ENCODE measurements at places on chromosomes 16 and 17.

DNA sequence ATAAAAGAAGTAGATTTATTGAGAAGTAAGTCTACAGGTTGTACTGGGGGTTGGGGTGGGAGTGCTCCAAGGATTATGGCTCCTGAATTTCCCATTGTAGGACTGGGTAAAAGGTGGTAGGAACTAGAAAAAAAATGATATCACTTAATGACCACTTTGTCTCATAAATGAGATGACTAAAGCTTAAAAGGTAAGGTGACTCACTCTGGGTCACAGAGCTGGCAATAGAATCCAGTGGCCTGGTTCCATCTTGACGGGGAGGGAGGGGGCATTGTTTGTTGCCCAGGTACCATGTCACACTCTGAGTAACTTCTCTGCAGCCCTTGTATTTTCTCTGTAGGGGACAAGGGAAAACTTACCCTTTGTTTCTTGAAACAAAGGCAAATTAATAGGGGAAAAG is 126.1 kb downstream of the PITPNC1 start:
- no peak for DNase-seq

DNA sequence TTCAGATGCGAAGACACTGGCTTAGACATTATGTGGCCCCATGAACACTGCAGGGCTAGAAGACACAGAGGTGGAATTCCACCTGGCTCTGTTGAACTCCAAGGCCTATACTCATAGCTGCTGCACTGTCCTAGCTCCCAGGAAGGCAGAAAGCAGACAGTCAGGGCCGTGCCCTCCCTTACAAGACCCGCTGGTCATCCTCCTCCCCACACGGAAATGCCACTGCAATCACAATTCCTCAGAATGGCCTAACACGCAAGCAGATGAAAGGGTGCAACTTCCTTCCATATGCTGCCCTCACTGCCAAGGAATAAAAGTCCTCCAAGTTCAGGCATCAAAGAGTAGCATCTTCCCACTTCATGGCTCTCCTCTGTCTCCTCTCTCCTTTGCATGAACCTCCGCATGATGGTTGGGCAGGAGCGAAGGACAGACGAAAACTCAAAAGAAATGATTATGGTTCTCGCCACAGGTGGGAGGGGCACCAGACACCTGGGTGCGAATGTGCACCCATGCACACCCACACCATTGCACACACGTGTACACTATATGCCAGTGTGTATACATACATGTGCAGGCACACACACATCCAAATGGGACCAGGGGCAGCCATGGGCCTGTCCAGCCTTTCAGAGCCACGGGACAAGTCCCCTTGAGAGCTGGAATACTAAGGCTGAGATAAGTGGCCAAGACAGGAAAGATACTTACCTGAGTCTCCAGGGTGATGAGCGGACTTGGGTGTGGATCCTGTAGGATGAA is 113.3 kb downstream of the XYLT1 start:
- DNase-seq: no peak

- no peak for DNase-seq
Observed at GRCh38 chr16:3514621-3515020, 13.8 kb downstream of the CLUAP1 start.

DNA sequence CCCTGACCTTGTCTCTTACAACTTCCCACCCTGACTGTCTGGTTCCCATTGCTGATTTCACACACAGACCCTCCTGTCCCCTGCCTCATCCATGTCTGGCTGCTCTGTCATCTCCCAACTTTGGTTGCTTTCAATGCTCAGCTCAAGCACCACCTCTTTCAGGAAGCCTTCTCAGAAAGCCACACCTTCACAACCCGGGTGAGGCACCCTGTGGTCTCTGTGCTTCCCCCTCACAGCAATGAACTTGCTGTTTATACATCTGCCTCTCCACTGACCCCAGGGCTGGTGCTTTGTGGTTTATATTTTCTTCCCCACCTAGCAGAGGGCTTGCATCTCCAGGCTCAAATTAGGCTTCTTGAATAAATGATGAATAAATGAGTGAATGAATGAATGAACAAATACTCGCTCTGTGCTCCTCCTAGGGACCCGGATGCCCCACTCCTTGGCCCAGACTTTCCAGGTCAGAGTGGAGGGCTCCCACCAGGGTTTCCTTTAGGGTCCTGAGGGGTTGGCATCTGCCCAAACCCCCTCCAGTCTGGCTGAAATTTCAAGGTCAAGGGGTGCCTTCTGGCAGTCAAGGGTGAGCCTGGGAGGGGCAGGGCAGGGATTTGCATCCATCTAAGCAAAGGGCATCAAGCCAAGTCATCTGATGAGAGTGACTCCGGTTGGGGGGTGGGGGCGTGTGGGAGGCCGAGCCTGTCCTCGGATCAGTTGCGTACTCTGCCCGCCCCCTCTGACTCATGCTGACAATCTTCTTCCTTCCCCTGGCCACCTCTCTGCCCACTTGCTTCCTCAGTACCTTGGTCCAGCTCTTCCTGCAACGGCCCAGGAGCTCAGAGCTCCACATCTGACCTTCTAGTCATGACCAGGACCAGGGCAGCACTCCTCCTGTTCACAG is at the start of gene ITGAX:
TSS of gene ITGAX (plus strand) at position 783 of the 898 bp plus-strand sequence. CDS start at position 862, 79 bp downstream.
- peak; percentile 30 for DNase-seq

DNA sequence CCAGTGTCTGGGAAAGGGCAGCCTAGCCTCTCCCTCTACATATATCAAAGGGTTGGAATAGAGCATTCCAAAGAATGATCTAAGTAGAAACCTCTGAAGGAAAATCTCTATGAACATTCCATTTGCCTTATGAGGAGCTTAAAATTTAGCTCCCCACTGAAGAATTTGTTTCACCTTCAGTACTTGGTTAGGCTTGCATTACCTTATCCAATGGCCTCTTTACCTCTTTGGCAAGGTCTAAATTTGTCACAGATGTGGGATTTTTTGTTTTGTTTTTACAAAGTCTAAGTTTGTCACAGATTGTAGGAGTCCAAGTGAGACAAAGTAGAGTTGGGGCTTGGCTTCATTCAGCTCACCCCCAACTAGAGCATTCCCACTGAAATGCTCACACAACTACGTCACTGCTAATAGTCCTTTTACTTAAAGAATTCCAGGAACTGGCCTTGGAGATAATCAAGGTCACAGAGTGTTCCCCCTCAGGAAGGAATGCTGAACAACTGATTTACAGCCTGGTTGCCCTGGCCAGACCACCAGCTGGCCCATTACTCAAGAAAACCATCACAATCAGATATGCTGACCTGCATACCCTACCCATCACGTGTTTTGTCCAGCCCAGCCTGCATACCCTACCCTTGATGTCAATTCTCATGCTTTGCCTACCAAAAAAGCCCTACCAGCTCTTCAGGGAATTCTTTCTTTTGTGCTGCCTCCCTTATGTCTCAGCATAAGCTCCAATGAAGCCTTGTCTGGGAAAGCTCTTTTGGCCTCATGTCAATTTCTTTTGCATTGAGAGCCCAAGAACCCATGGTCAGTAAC is 26.5 kb upstream of the PPM1D start:
- peak; percentile 90 for DNase-seq

- no peak for DNase-seq
Observed at GRCh38 chr17:29614349-29615047, 8.2 kb downstream of the CORO6 start.

- no peak for DNase-seq
Observed at GRCh38 chr17:48588528-48588927, 1.5 kb downstream of the HOXB3 start.

- DNase-seq: no peak
Observed at GRCh38 chr17:68662037-68662432, 60.9 kb upstream of the FAM20A start.

- no peak for DNase-seq
Observed at GRCh38 chr16:69859105-69859989, 91.8 kb upstream of the CLEC18A start.

- no peak for DNase-seq
Observed at GRCh38 chr17:44941712-44942331, 5.8 kb downstream of the KIF18B start.

- DNase-seq: peak; percentile 74
Observed at GRCh38 chr16:28264656-28265055, 27.7 kb upstream of the SBK1 start.

GRCh38 chr17:17545984-17546383 is 45.5 kb downstream of the PEMT start:
- DNase-seq: no peak

GRCh38 chr17:79262624-79263023 is 188.0 kb downstream of the ENGASE start:
- DNase-seq: no peak

- DNase-seq: no peak
Observed at GRCh38 chr16:79132701-79133100, 467.8 kb downstream of the MAF start.

GRCh38 chr16:71883168-71883848 is 674 bp downstream of the ZNF821 start:
- no peak for DNase-seq

DNA sequence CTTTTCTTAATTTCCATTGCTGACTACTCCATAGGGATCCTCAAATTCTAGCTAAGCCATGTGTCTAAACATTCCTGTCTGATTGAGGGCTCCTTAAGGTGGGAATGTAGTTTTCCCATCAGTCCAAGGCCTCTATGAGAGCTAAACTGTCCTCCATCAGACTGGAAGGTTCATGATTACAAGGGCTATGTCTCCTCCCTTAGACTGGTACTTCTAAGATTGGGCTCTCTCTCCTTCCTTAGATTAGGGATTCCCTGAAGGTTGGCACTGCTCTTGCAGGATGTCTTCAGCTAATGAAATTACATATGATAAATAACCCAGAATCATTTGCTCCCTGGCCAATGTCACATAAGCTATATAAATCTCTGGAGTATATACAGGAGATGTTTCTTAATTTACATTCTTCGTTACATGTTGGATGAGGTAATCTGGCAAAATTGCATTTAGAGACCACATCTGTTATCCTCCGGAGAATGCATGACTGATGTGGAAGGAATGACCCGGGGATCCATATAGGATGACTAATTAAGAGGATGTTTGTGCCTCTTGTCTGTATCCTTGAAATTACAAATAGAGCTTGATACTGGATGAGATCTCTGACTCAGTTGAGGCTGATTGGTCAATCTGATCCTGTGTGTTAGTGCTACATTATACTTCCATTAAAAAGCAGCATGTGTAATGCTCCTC is 14.2 kb downstream of the B4GALNT2 start:
- peak; percentile 100 for DNase-seq

- DNase-seq: no peak
Observed at GRCh38 chr16:84562174-84562815, 55.6 kb downstream of the COTL1 start.

DNA sequence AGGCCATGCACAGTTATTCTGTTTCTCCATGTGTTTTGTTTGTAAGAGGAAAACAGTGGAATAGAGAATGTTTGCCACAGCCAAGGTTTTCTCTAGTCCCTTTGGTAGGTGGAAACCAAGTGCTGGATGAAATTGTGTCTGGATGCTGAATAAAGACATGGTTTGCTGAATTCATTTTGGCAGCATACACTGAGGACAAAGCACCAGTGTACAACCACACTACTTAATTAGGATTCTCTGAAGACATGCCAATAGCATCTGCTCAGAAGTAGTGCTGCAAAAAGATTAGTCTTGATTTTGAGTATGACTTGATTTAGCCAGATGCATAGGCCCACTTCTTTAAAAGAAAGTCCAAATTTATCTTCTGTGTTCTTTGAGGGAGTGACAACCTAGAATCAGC is 230.5 kb upstream of the CACNG5 start:
- no peak for DNase-seq

GRCh38 chr17:44766409-44767038 is 7.7 kb downstream of the ADAM11 start:
- DNase-seq: no peak

DNA sequence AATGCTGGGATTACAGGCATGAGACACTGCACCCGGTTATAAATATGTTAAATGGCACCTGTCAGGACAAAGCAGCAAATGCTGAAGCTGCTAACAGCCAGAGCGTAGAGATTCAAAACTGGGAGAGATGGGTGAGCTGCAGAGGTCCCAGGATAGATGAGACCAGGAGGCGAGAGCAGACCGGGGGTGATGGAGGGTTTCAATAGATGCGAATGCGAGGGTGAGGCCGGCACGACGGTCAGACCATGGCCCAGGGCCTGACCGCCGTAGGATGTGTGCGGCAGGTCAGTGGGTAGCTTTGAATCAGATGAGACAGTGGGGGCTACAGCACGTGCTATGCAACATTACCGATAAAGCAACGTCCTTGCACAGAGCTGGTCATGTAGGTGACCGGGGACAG is 14.3 kb downstream of the CCDC40 start:
- no peak for DNase-seq

GRCh38 chr17:17566896-17567513 is 24.5 kb downstream of the PEMT start:
- no peak for DNase-seq

GRCh38 chr17:7676533-7676932 is 10.8 kb downstream of the TP53 start:
- no peak for DNase-seq

DNA sequence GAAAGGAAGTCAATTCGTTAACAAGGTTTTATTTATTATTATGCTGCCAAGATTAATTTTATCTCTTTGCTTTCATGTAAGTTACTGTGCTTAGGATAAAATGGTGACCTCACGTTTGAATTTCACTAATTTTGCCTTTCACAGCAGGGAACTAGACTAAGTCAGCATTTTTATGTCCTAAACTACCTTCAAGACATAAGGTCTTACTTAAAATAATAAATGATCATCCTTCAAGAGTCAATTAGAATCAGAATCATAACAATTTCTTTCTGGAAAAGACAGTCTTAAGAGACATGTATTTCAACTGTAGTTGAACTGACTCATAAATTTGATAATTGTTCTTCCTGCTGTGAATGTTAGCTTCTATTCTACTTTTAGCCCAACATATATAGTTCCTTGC is 893.8 kb downstream of the KCNJ2 start:
- no peak for DNase-seq

DNA sequence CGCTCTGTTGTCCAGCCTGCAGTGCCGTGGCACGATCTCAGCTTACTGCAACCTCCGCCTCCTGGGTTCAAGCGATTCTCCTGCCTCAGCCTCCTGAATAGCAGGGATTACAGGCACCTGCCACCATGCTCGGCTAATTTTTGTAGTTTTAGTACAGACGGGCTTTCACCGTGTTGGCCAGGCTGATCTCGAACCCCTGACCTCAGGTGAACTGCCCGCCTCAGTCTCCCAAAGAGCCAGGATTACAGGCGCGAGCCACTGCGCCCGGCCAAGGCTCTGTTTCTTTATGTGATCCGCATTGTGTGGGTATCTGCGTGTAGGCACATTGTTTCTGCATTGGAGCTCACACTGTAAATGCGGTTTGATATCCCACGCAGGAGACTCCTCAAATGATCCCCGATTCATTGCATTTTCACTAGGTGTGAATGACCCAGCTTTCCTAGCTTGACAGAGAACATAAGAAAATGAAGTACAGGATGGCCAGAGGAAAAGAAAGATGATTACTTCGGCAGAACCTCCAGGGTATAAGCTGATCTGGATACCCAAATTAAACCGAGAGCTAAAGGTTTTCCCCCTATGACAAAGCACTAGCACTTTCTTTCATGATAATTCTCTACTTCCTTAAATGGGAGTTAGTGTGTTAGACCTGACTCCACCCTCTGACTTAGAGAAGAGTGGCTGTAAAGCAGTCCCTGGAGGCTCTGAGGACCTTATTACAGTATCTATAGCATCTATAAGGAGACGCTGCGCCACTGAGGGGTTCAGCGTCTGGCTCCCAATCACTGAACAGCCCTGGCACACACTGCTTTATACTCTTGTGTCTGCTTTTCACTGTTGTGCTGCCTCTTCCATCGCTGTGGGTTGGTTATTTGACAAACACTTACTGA is 17.3 kb downstream of the COTL1 start:
- DNase-seq: peak; percentile 45

GRCh38 chr17:44293509-44294226 is 14.7 kb upstream of the RUNDC3A start:
- DNase-seq: no peak

Data from cardiac fibroblast (primary cell).